ENCODE measurements at places on chromosomes 12 and 14.
A peak's percentile ranks its signal among the peaks of the same experiment; 100 is the strongest.

- DNase-seq = peak; percentile 85
Observed at GRCh38 chr14:24429395-24430142, at the start of the genes CBLN3 and KHNYN. Gene CBLN3, minus strand, starts transcription at chr14:24429668. Its CDS starts 614 bp downstream, at chr14:24429054. Gene KHNYN, plus strand, starts transcription at chr14:24429954. Its CDS starts 777 bp downstream, at chr14:24430731.

- DNase-seq = no peak
Observed at GRCh38 chr12:93968536-93969285, 179.7 kb upstream of the PLXNC1 start.

- DNase-seq = no peak
Observed at GRCh38 chr14:93375673-93376156, 28.7 kb downstream of the COX8C start.

DNA sequence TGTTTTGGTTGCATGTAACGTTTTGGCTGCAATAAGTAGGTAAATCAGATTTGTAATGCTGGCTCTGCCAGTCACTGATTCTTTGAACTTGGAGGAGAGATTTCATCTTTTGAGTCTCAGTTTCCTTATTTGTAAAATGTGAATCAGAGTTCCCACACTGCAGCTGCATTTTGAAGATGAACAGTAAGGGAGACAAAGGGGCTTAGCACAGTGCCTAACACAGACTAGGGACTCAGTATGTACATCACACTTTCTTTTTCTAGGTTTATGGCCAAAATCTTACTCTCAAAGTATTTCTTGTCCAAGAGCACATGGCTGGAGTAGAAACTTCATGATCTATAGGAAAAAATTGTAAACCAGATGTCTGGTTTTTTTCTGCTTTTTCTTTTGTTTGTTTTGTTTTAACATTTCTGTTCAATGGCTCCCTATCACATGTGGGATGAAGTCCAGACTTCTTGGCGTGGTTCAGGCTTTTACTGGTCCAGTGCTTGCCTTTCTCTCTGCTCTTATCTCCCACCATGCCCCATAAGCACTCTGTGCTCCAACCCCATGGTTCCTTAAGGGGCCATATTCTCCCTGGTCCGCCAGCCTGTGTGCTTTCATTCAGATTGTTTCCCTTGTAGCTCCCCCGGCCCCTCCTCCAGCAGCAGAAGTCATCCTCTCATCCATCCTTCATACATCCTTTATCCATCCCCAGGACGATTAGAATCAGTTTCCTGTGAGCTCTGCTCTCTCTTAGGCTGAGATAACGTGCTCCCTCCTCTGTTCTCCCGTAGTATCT is 58.0 kb downstream of the SYNE2 start:
- DNase-seq = no peak

- DNase-seq = no peak
Observed at GRCh38 chr14:91163316-91163715, 49.4 kb downstream of the DGLUCY start.

GRCh38 chr14:77593501-77593961 is 22.9 kb downstream of the SPTLC2 start:
- peak; percentile 92 for DNase-seq

GRCh38 chr12:121465921-121466793 is 66.2 kb downstream of the RNF34 start:
- peak; percentile 38 for DNase-seq

- DNase-seq = no peak
Observed at GRCh38 chr12:47927346-47927745, 22.6 kb upstream of the VDR start.

- DNase-seq = no peak
Observed at GRCh38 chr14:100727873-100728240, 1.2 kb downstream of the DLK1 start.
